ENCODE measurements at places on chromosomes 2 and 18. TPM values are rescaled to one million over a fixed set of nuclear protein-coding genes. Genes with fewer than 3 reads are reported as not detected.

The ORMDL1 gene
- 76.3 TPM for total RNA-seq

The UGT1A5 gene
- 0.79 TPM for total RNA-seq

The POU3F3 gene
- 0.32 TPM for total RNA-seq

The TRMT61B gene
- 22.6 TPM for total RNA-seq

DNA sequence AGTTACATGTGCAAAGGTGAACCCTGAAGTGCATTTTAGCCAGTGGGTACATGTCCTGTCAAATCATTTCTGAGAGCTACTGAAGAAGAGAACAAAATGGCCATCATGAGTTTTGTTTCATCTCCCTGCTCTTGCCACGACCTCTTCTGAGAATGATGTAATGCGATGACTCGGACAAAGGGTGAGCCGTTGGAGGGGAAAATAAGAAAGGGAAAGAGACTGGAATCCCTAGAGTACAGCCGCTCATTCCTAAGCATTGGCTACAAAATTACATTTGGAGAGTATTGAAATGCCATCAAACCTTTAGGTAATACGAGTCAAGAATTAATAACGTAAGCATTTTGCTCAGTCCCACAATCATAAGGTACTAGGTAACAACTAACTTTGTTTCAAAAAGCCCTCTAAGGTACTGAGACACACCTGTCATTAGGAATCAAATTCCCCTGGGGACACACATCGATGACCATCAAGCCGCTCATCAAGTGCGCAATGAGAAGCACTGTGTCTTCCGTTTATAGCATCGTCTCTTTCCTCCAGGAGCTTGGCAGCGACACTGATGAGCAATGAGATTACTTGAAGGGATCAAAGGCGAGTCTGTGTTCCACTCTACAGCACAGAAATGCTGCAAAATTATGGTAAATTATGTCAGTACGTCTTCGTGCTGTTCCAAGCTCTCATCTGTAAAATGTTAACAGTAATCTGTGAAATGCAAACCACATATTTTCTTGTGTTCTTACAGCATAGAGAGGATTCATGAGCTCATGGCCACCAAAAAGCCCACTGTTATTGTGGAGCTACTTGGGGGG, 97.3 kb upstream of the PIEZO2 start:
- no peak for DNase-seq

- no peak for DNase-seq
These were observed 75.3 kb downstream of the USP40 start for GRCh38 chr2:233491326-233491725.

DNA sequence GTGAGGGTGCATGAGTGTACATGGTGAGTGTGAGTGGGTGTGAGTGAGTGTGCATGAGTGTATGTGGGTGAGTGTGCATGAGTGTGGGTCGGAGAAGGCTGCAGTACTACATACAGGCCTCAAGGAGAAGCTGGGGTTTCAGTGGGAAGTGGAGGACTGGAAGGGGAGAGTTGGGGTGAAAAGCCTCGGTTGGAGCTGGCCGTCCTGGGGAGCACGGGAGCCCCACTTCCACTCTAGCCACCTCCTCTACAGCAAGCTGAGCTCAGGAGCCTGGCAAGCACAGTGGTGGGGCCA, 68.7 kb upstream of the HPCAL1 start:
- no peak for DNase-seq

GRCh38 chr2:97911206-97911921, 84.4 kb downstream of the TMEM131 start:
- no peak for DNase-seq

DNA sequence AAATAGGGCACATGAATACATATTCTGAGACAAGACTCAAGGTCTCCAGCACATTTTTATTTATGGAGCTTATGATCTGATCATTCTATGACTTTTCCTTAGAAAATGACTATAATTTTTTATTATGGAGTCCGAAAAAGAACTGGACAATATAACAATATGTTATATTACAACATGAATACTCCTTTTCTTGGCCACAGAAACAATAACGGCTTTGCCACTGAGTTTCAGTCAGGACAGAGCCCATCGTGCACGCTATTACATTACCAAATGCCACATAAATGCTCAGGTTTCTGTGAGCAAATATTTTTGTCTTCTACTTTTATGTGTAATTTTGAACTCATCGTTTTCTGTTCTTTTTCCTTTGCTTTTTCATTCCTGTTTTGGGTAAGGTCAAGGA, 509.2 kb upstream of the ZEB2 start:
- DNase-seq: no peak

All from urinary bladder (tissue), 4 donors.